Umbilical cord (tissue), 2 donors: ENCODE measurements at places on chromosomes 7 and 10. TPM values are rescaled to one million over a fixed set of nuclear protein-coding genes. Genes with fewer than 3 reads are reported as not detected.

MICALL2 gene
- total RNA-seq: 13.5 TPM

DNAJB6 gene
- total RNA-seq: 115 TPM

MOGAT3 gene
- 3.9 TPM for total RNA-seq

CDK13 gene
- 133 TPM for total RNA-seq

PDLIM1 gene
- 38.0 TPM for total RNA-seq

ICA1 gene
- total RNA-seq: 4.3 TPM

CNOT4 gene
- 14.4 TPM for total RNA-seq

NPFFR1 gene
- total RNA-seq: 1.2 TPM

BTBD16 gene
- total RNA-seq: not detected

GIMAP7 gene
- total RNA-seq: 0.48 TPM

PLXDC2 gene
- 25.3 TPM for total RNA-seq

SKIDA1 gene
- total RNA-seq: 10.1 TPM
